ENCODE measurements at places on chromosomes 11 and 22.

DNA sequence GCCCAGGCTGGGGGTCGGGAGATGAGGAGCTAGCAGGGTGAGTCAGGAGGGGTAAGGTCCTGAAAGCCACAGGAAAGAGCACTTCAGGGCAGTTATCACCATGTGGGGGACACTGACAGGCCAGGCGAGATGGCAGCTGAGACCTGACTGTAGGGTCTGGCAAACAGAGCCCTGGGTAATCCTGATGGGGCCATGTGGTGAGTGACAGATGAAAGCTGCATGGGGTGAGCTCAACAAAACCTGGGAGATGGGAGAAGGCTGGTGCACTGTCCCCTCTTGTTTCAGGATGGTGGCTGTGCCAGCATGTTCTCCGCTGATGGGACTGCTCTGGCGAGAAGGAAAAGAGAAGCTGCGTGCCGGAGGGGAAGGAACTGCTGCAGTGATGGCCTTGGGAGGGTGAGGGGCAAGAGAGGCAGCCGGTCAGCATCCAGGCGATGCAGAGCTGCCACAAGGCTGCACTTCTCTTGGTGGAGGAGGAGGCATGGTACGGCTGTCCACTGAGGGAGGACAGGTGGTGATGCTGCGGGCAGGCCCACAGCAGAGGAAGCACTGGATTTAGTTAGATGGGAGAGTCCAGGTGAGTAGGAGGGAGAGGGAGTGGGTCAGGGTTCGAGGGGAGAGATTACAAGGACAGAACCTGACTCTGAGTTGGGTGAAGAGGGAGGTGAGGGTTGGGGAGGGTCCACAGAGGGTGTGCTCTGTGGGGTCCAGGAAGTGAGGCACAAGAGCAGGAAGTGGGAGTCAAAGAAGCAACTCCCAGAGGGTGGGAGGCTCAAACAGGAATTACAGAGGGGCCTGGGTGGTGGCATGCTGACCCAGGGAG lies 3.8 kb downstream of the TOP3B start:
- DNase-seq, result no peak

- no peak for DNase-seq
Measured at GRCh38 chr11:115848080-115848479, 343.9 kb upstream of the CADM1 start.

DNA sequence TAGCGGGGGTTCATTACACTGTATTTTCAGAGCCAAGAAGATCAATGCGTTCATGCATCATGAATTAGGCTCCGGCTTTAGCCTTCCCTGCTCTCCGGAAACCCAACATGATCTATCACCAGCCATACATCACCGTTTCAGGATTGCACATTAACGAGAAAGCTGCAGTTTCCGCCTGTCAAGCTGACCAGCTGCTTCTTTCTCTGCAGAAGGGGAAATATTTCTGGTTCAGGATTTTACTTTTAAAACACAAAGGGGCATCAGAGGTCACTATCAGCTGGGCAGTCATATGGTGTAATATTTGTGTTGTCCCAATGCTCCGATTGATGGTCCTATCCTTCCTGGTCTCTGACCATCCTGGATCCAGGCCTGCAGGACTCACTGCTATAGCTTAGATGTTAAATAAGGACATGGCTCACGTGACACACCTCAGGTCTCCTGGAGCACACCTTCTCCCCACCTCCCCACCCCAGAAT lies 21.4 kb upstream of the CADM1 start:
- no peak for DNase-seq

DNA sequence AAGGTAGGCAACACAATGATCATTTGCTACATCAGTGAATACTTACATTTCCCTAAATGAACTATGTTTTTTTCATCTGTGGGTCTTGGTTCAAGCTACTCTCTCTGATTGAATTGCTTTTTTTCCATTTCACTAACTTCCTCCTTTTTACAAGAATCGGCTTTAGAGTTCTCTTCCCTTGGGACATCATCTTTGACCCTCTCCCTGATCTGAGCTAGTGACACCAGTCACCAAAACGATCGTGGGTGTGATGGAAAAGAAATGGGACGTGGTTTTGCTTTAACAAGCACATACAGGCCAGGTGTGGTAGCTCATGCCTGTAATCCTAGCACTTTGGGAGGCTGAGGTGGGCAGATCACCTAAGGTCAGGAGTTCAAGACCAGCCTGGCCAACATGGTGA lies 129.9 kb downstream of the WT1 start:
- no peak for DNase-seq

GRCh38 chr22:19419464-19420178 lies 11.9 kb downstream of the HIRA start:
- DNase-seq, result no peak

- DNase-seq, result no peak
Measured at GRCh38 chr11:14269692-14270573, 89.0 kb downstream of the RRAS2 start.

DNA sequence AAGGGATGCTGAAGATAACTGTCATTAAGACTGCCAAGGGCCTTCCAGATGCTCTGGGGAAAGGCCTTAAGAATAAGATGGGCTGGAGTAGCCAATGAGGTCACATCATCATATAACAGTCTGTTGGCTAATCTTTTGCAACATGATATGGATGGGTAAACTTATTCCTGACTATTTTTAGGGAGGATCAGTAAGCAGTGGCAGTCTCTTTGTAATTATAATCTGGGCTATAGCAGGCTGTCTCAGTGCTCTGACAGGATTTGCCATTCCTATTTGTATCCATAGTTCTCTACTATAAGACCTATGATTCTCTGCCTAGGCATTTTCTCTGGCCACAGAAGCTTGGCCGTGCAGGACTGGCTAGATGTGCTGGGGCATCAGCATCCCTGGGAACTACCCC lies 16.1 kb upstream of the CALCB start:
- DNase-seq, result no peak

GRCh38 chr11:67303835-67304411 lies 593 bp downstream of the SSH3 start:
- no peak for DNase-seq

- DNase-seq, result no peak
Measured at GRCh38 chr11:85307366-85307765, 319.8 kb downstream of the DLG2 start.

- DNase-seq, result no peak
Measured at GRCh38 chr11:69492201-69492991, 10.9 kb downstream of the LINC01488 start.

DNA sequence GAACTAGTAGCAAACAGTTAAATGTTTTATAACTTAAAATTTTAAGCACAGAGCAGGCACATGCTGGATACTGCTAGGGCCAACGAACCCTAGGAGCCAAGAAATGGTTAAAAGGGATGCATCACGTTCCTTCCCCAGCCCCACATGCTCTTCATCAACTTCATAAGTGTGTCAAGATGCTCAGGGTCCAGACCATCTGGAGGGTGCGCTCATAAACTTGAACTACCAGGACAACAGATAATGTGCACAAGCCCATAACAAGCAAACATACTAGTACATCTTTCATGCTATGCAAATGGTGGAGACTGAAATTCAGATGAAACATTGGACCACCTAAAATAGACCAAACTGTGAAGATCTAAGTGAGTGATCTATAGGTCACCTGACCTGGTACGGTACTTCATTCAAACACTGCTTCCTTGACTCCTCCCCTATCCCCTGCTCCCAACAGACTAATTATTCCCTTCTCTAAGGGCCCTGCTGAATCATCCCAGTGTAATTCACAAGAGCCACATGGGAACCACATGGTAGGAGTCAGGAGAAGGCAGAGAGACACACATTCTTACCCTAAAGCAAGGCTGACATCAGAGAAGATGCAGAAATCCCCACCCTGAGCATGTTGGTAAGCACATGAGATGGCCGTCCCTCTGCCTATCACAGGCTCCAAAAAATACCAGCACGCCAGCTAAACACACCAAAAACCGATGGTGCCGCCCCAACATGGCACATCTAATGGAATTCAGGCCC lies 83.9 kb downstream of the ETS1 start:
- no peak for DNase-seq

- no peak for DNase-seq
Measured at GRCh38 chr11:120340529-120340928, 4.3 kb downstream of the ARHGEF12 start.

DNA sequence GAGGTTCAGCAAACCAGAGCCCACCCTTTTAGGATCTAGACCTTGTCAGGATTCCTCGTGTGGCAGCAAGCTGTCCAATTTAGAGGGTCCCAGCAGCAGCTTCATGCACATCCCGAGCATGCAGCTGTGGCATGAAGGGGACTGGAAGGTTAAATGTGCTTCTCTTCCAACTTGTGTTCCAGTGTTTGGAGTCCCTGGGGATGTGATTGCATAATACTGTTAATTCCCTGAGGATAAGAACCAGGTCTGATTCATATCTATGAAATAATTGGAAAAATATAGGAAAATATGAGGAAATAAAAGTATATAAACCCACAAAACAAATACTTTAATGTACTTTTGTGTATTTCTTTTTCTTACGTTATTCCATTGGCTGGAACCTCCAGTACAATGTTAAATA lies 130.5 kb downstream of the MORC2 start:
- no peak for DNase-seq

- DNase-seq, result no peak
Measured at GRCh38 chr11:125625225-125625629, 264 bp downstream of the CHEK1 start.

DNA sequence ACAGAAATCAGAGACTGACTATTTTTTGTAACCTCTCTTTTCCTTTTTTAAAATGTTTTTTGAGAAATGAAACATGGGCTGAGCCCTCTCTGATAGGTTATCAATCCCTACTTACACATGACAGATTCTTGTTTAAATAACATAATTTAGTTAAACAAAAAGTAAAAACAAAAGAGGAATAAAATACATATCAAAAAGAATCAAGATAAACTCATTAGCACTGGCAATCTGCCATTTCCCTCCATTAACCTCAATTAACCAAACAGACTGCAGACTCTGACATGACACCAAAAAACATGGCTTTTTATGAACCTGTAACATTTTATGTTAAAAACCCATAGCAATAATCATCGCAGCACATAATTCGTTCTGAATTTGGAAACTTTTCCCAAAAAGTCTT lies 284.4 kb upstream of the MTNR1B start:
- DNase-seq, result no peak

DNA sequence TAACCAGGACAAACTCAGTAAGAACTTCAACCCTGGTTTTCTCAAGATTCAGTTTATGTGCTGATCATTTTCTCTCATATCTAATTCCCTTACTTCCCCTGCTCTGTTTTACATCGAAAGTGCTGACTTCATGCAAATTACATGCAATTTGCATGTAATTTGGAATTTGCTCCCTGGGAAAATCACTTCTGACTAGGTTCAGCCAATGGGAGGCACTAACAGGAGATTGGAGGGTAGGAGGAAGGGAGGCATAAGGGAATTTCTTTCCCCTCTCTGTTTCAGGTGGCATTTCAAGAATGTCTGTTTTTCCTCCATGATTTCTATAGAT lies 363.3 kb upstream of the CCDC90B start:
- DNase-seq, result no peak

GRCh38 chr22:25942856-25943411 lies 200.9 kb downstream of the MYO18B start:
- no peak for DNase-seq

DNA sequence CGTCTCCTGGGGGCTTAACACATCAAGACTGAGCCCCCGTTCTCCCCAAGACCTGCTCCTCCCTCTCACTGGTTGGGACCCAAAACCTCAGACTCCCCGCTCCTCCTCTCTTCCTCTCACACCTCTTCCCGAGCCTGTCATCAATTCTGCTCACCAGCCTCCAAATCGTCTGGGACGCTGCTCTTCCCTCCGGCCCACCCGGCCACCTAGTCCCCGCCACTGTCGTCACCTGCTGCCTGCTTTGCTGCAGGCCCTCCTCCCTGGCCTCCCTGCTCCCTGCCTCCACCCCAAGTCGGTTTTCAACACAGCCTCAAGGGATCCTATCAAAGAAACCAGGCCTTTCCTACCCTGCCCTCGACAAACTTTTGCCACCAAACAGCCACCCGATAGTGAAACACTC lies 3.1 kb downstream of the MFNG start:
- no peak for DNase-seq

GRCh38 chr11:44905131-44905866 lies 45.4 kb downstream of the TP53I11 start:
- no peak for DNase-seq

DNA sequence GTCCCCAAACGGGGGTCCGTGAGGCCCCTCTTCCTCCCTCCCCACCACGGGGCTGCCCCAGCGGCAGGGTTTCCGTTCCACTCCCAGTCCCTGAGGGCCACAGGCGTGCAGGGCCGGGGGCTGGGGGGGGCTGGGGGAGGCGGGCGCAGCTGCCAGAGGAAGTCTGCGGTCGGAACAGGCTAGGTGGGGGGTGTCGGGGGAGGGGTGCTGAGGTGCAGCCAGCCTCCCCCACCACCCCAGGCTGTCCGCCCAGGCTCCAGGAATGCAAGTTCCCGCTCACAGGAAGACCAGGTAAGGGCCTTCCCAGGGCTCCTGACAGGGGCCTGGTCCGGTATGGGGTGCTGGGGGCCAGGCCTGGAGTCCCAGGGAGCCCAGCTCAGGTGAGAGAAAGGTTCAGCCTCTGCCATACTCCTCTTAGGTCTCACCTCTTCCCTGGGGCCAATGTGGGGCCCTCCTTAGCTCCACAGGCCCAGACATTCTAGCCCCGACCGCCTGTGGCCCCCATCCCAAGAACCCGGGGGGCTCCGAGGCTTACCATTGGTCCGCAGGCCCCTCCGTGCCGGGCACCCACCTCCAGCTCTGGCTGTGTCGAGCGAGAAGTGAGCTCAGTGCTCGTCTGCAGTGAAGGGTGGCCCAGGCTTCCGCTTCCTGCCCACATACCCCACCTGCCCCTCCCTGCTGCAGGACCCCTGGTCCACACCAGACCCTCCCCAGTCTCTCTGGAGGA lies at the start of gene PTPRCAP:
TSS of gene PTPRCAP (minus strand) at position 601 of the 727 bp plus-strand sequence. CDS start at position 538, 63 bp downstream.
- DNase-seq, result no peak

DNA sequence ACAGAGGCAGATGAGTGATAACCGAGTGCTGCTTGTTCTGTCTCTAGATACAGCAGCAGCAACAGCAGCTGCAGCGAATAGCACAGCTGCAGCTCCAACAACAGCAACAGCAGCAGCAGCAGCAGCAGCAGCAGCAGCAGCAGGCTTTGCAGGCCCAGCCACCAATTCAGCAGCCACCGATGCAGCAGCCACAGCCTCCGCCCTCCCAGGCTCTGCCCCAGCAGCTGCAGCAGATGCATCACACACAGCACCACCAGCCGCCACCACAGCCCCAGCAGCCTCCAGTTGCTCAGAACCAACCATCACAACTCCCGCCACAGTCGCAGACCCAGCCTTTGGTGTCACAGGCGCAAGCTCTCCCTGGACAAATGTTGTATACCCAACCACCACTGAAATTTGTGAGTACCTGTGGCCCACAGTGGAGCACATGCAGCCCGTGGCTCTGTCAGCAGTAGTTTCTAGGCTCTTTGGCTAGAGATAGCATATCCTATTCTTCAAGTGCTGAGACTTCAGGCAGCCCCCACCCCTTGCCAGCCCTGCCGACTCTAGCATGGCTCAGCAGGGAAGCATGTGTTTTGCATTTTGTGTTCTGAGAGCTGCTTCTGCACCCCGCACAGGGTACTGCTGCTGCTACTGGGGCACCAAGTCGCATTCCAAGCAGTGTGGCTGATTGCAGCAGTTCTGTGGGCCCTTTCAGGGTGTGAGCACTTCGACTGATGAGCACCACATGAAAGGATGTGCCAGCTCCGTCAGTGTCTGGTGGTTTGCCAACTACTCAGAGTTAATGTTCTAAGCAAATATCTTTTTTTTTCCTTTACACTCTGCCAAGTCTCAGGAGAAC lies 59.2 kb downstream of the MED15 start:
- DNase-seq, result no peak

GRCh38 chr11:67632982-67633755 lies 3.4 kb upstream of the NUDT8 start:
- no peak for DNase-seq

All from endothelial cell (in vitro differentiated cells).